ENCODE measurements at places on chromosomes 13 and 19.

DNA sequence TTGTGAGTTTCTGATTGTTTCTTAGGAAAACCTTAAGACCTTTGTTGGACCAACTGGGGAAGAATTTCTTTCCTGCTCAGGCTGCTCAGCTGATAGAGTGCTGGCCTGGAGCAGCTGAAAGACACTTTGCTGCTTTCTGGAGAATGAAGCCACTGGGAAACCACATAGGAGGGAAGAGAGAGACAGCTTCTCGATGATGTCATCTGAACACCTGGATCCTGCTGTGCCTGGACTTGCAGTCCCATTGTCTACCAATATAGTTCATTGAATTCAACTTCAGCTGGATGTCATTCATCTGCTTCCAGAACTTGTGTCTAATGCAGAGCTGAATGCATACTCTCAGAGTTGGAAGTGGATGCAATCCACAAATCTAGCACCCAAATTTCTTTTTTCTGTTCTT, 34.3 kb upstream of the TSHZ3 start:
- no peak for DNase-seq

DNA sequence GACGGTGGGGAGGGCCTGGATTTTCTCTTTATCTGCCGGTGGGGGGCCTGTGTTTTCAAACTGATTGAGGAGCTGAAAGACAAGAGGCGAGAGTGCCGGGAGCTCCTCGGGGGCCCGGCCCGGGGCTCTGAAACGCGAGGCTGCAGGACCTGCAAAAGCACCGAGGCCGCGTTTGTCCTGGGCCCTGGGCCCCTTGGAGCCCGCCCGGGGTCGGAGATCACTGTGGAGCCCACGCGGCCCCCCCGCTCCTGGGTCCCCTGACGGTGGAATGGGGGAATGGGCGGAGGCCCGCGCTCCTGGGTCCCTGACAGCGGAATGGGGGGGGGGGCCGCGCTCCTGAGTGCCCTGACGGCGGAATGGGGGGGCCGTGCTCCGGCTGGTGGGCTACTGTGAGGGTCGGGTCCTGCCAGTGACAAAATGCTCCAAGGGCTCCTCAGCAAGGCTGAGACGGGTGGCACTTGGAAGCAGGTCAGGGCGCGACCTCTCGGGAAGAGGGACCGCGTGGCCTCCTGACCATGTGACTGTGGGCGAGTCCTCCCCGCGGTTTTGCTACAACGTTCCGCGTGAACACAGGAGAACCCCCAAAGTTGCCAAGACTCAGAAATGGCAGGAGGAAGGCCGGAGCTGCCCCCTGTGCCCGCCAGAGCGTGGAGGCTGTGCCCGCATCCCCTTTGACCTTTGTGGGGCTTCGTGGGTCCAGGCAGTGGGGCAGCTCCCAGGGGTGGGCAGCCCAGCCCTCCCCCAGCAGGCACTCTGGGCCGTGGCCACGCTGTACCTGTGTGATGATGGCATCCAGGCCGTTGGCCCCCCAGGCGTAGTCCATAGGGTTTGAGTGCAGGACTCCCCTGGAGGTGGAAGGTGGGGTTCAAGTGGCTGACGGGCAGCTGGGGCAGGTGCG, 9.5 kb downstream of the FGF22 start:
- DNase-seq = peak; percentile 67

DNA sequence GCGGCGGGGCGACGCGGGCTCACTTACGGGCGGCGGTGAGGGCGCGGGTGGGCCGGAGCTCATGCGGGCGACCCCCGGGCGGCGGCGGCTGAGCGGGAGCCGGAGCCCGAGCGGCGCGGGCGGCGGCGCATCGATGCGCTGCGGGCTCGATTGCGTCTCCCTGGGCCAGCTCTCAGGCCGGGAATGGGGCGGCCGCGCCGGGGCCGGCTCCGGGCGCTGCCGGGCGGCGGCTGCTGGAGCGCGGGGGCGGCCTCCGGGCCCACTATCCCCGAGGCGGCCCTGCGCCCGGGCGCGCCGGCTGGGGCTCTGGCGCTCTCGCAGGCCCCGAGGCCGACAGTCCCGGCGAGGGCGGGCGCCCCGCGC, 1.4 kb upstream of the TSHZ3 start:
- DNase-seq = peak; percentile 82

- DNase-seq = peak; percentile 83
Observed at GRCh38 chr19:49746206-49746958, 16.7 kb downstream of the TSKS start.

- DNase-seq = no peak
Observed at GRCh38 chr13:97567510-97568243, 133.7 kb downstream of the RAP2A start.

GRCh38 chr13:42048684-42049453, 421 bp downstream of the DGKH start:
- DNase-seq = peak; percentile 88

DNA sequence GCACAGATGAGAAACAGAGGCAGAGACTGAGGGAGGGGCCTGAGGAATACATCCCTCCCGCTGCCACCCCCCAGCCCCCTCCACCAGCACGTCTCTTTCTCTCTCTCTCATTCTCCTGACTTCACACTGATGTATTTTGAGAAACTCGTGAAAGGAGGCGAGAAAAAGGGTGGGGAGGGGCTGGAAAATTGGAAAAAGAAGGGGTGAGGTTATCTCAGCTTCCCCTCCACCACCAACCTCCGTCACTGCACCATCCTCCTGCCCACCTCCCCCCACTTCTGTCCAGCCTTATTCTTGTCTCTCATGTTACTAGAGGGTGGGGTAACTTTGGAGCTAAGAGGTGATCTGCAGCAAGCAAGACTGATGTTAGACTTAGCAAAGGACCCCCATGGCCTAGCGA, 1.5 kb downstream of the SLC17A7 start:
- no peak for DNase-seq

DNA sequence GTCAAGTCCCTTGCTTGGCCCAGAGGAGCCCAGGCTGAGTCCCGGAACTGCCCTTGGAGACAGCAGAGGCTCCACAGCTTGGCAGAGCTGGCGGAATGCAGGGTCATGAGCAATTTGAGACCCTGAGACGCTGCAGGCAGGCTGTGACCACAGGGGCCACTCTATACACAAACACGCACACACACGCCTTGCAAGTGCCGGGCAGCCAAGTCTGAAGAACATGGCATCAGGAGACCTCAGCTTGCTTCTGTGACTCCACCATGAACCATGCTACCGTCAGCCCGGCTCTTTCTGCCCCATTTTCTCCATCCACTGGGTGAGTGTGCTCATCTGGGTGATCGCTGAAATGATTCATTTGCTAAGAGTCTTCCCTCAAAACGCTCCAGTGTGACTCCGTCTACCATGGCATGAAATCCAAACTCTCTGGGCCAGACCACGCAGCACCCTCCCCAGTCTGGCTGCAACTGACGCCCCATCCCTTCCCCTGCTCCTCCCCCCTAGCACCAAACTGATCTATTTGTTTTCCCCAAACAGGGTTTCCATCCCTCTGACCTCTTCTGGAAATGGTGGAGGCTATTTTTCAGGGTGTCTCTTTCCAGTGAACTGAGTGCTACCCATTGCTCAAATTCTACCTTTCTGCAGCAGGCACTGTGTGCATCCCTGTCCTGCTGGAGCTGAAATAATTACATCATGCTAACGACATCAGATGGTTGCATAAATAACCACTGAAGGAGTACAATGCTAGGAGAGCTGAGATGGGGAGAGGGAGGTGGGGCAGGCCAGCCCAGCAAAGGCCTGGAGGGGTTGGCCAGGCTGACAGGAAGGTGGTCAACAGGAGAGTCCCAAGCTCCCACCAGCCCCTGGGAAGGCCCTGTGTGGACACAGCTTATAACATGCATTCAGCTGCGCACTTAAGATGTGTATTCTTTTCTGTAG, 3.1 kb downstream of the CARS2 start:
- DNase-seq = peak; percentile 74

DNA sequence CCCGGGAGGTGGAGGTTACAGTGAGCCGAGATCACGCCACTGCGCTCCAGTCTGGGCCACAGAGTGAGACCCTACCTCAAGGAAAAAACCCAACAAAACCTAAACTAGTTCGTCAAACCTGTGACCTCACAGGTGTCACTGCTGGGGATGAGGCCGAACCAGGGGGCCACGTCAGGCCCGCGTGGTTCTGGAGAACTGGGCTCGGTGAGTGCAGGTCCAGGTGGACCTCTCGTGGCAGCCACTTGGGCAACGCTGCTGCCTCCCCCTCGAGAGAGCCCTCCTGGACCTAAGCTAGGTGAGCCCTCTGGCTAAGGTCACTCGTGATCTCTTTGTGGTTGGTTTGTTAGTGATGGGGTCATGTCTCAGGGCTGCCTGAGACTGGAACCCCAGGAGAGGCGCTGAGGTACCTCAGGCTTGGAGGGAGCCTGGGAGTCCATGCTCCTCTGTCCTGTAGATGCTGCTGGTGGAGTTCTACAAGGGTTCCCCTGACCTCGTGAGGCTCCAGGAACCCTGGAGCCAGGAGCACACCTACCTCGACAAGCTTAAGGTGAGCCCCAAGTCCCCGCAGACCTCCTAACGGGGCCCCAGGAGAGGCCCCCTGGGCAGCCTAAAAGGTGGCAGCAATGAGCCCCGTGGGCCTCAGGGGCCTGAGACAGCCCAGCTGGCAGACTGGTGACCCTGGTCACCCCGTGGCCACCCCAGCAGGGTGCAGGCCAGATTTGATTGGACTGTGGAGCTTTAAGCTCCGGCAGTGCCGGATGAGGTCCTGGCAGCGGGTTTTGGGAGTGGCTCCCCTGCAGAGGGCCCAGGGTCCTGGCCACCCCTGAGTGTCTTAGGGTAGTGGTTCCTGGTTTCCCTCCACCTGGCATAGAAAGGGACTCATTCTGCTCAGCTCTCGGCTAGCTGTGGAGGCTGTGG, 15.6 kb downstream of the MPND start:
- no peak for DNase-seq

- DNase-seq = no peak
Observed at GRCh38 chr13:114230117-114230516, 4.6 kb upstream of the CDC16 start.

GRCh38 chr19:3175781-3176714, 2.5 kb upstream of the S1PR4 start:
- no peak for DNase-seq

GRCh38 chr19:2613507-2614295, 88.8 kb downstream of the GNG7 start:
- DNase-seq = peak; percentile 91

DNA sequence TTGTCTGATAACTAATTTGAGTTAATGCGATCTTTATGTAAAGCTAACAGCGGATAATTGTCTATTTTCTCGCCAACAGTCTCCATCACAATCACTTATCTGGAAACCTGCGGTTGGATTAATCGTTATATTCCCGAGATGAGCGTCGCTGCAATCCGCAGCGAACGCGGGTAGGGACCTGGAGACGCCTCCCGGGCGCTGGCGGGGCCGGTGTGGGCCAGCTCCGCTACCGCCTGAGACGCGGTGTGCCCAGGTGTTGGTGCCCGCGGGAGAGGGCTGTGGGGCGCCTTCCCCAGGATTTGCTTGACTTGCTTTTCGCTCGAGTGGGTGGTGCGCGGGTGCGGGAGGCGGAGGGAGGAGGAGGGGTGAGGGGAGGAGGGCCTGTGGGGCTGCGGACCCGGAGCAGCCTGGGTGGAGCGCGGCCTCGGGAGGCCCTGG, 38.3 kb downstream of the SOX1 start:
- DNase-seq = no peak
